ENCODE measurements at places on chromosomes 12 and 14. TPM values are rescaled to one million over a fixed set of nuclear protein-coding genes. Genes with fewer than 3 reads are reported as not detected.

DNA sequence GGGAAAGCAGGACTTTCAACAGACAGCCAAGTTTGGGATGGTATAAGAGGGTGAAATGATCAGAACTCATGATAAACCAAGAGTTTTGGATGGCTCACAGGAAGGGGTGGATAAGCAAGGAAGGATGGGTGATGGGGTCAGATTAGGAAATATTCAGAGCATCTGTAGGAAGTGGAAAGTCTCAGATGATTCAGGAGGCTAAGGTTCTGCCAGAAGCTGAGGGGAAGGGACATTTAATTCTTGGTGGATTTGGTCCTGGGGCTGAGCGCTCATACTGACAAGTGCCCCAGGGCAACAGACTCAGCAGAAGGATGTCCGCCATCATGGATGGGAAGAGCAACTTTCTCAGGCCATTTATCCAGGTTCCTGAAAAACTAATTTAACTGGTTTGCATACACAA lies 28.4 kb upstream of the BDKRB2 start:
- H3K4me3 ChIP-seq = no peak overlapping the region
- H3K27ac ChIP-seq = no peak overlapping the region
- no peaks in the 10 kb centered on the region for H3K36me3 ChIP-seq

GRCh38 chr14:78586681-78587080 lies 416.5 kb downstream of the NRXN3 start:
- H3K27me3 ChIP-seq = no peaks in the 10 kb centered on the region
- H3K27ac ChIP-seq = no peak overlapping the region
- H3K4me3 ChIP-seq = no peak overlapping the region
- H3K4me1 ChIP-seq = no peaks in the 10 kb centered on the region
- H3K36me3 ChIP-seq = no peaks in the 10 kb centered on the region
- DNase-seq = no peak

DNA sequence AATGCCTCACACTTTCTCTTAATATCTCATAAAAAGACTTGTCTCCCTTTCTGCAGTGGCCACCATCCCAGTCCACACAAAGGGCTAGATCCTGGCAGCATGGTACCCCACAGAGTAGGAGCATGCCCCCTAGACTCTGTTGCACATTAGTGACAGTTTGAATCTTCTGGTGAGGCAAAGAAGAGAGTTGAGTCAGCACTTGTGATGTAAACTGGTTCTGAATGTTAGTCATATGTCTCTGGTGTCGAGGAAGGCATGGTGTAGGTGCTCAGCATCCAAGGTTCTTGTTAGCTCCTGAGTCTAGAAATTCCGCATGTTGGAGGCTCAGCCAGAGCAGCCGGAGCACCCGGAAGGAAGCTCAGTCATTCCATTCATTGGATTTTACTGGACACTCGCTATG lies 9.8 kb downstream of the TTC9 start:
- no peaks in the 10 kb centered on the region for H3K4me1 ChIP-seq
- peaks cover 4% of the 10 kb centered on the region for H3K36me3 ChIP-seq
- no peak overlapping the region for H3K4me3 ChIP-seq
- no peaks in the 10 kb centered on the region for H3K27me3 ChIP-seq

GRCh38 chr14:68668028-68668427 lies 124.8 kb downstream of the ZFP36L1 start:
- H3K4me1 ChIP-seq = peaks cover 9% of the 10 kb centered on the region
- no peaks in the 10 kb centered on the region for H3K36me3 ChIP-seq
- no peak for DNase-seq
- H3K27ac ChIP-seq = no peak overlapping the region
- H3K4me3 ChIP-seq = no peak overlapping the region

DNA sequence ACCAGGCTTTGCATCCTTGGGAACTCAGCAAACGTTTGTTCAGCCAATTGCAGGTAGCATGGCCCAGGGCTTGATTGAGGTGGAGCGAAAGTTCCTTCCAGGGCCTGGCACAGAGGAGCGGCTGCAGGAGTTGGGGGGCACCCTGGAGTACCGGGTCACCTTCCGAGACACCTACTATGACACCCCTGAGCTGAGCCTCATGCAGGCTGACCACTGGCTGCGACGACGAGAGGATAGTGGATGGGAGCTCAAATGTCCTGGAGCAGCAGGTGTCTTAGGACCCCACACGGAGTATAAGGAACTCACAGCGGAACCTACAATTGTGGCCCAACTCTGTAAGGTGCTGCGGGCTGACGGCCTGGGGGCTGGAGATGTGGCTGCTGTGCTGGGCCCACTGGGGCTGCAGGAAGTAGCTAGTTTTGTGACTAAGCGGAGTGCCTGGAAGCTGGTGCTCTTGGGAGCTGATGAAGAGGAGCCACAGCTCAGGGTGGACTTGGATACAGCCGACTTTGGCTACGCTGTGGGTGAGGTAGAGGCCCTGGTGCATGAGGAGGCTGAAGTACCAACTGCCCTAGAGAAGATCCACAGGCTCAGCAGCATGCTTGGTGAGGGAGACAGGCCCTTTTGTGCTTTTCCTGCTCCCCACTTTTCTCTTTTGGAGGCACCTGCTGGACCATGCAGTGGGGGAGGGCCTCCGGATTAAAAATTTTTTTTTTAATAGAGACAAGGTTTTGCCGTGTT lies 799 bp downstream of the THTPA start:
- H3K27me3 ChIP-seq = no peaks in the 10 kb centered on the region
- H3K4me3 ChIP-seq = peak overlapping the region; percentile 46
- H3K36me3 ChIP-seq = no peaks in the 10 kb centered on the region

DNA sequence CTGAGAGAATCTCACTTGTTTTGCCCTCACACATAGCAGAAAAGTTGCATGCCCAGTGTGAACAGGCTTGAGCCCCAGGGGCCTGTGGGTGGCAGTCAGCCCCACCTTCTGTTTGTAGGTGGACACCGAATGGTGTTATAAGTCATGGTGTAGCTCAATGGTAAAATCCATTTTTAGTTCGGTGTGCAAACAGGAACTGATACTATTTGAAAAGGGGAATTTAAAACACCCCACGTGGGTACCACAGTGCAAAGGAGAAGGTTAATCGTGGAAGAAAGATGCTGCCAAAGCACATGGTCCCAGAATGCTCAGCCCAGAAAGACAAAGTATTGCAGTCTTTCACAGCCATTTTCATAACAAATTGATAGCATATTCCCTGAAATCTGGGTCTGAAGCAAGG lies 71.8 kb upstream of the GZMB start:
- DNase-seq = no peak
- H3K4me3 ChIP-seq = no peak overlapping the region
- peaks cover 2% of the 10 kb centered on the region for H3K27me3 ChIP-seq
- H3K4me1 ChIP-seq = no peaks in the 10 kb centered on the region
- H3K27ac ChIP-seq = no peak overlapping the region

DNA sequence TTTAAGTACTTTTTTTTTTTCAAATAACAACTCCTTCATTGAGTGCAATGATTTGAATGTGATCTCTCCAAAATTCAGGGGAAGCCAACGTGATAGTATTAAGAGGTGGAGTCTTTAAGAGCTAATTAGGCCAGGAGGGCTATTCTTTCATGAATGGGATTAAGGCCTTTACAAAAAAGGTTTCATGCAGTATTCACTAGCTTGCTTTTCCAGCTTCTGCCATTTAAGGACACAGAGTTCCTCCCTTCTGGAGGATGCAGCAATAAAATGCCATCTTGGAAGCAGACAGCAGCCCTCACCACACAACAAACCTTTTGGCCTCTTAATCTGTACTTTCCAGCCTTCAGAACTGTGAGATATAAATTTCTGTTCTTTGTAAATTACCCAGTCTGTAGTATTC lies 586.8 kb upstream of the LMO3 start:
- DNase-seq = no peak
- no peaks in the 10 kb centered on the region for H3K4me1 ChIP-seq
- H3K4me3 ChIP-seq = no peak overlapping the region
- no peak overlapping the region for H3K27ac ChIP-seq
- no peaks in the 10 kb centered on the region for H3K27me3 ChIP-seq

GRCh38 chr14:61106959-61107641 lies 126.1 kb downstream of the SLC38A6 start:
- H3K4me3 ChIP-seq = no peak overlapping the region
- no peak for DNase-seq
- H3K4me1 ChIP-seq = peaks cover 3% of the 10 kb centered on the region
- no peaks in the 10 kb centered on the region for H3K36me3 ChIP-seq
- H3K27me3 ChIP-seq = no peaks in the 10 kb centered on the region

- no peaks in the 10 kb centered on the region for H3K4me1 ChIP-seq
- H3K27ac ChIP-seq = no peak overlapping the region
- H3K4me3 ChIP-seq = no peak overlapping the region
- DNase-seq = no peak
- H3K36me3 ChIP-seq = no peaks in the 10 kb centered on the region
These were observed 25.1 kb downstream of the SPPL3 start for GRCh38 chr12:120879102-120879501.

FIGNL2 gene
- total RNA-seq = 2.1 TPM

GALNT8 gene
- 6.9 TPM for total RNA-seq

OASL gene
- 1.7 TPM for total RNA-seq

CCDC38 gene
- not detected for total RNA-seq
